ENCODE measurements at places on chromosomes 1 and 21. TPM values are rescaled to one million over a fixed set of nuclear protein-coding genes. Genes with fewer than 3 reads are reported as not detected.

DNA sequence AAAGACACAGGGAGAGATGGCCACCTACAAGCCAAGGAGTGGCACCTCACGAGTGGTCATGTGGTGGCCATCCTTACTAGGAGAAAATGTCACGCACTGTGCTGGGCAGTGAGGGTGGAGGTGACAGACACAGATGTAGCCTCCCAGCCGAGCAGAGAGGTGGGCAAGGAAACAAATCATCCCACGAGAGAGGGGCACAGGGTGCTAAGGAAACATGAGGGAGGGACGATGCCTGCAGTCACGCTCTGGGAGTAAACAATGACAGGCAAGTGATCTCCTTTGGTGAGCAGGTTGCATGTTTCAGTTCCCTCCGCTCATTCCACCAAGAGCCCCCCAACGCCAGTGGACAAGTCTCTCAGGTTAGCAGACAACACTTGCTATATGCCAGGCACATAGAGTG, 65.8 kb downstream of the CD247 start:
- DNase-seq, result no peak

DNA sequence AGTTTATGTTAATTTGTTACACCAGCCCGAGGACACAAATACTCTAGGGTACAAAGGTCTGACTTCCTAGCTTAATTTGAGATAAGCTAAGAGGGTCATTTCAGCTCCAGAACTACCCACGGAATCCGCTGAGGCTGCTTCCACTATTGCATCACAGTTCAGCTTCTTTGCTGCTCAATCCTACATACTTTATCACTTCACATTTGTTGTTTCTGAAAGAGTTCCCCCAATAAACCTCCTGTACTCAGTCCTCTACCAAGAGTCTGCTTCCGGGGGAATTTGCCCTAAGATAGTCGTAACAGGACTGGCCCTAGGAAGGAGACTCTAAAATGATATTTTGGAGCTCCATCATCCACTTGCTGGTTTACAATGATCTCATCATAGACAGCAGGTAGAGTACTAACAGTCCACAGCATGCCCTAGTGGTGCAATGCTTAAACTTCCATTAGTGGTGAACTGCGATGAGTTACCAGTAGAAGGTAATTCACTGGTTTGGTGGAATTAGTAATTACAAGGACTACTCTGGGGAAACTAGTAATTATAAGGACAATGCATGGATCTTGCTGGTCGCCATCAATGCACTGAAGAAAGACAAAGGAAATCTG, 229.3 kb downstream of the USH2A start:
- no peak for DNase-seq

GRCh38 chr1:85275701-85276214, 674 bp downstream of the BCL10 start:
- DNase-seq, result no peak

DNA sequence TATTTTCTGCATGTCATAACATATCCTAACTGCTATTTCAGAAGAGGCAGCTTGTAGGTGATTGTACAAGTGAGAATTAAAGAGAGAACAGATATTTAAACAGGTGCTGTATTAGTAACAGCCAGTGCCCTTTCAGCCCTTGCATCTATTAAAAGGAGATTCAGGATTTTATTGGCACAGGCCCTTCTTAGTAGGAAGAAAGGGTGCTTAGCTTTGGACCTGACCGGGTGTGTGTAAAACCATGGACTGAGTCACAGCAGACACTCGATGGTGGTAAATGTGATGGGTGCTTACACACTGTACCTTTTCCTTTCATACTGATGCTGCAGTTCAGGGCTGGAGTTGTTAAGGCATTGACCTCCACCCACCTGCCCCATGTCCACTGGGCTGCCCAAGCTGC, 12.7 kb upstream of the CD101 start:
- DNase-seq, result no peak

GRCh38 chr1:27622828-27623227, 12.2 kb downstream of the FGR start:
- DNase-seq, result no peak

DNA sequence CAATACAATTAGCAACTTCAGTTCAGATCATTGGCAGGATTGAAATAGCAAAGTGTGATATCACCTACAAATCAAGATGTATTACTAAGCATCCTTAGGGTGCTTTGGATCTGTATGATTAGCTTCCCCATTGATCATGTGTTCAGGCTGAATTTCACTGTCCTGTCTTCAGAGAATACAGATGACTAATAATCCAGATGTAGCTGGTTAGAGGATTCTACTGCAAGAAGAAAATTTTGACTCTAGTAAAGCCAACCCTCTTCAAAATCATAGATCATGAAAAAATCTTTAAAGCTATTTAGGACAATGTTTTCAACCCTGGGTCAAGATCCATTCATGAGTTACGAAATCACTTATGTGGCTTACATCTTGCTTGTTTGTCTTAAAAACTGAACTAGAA, 184.4 kb downstream of the PTGER3 start:
- no peak for DNase-seq

DNA sequence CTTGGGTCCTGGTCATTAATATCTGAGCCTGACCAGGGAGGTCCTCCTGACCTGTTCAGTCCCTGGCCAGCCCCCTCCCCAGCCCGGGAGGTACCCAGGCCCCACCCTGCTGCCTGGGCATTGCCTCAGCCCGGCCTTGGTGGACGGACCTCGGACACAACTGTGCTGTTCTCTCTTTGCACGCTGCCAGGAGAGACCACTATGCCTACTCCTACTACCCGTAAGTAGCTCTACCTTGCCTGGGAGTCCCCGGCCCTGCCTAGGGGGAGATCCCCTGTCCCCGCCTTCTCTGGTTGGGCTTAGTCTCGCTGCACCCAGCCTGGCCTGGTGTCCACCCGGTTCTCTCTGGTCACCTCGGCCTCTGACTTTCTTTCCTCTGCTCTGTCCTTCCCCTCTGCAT, 53.2 kb downstream of the PTPRU start:
- no peak for DNase-seq

- no peak for DNase-seq
These were observed 42.0 kb upstream of the SCMH1 start for GRCh38 chr1:41284121-41284520.

GRCh38 chr1:26767714-26768113, 20.0 kb upstream of the PIGV start:
- no peak for DNase-seq

The MFN2 gene
- total RNA-seq, result 93.0 TPM

The ABL2 gene
- 21.2 TPM for total RNA-seq

Data from tongue (tissue), 3 donors.